Activated B cell treated with CpG ODN at 0.5 μM for 24 hours (primary cell): ENCODE measurements at places on chromosomes 7 and 10.

GRCh38 chr7:127807340-127807739 is 155.3 kb downstream of the SND1 start:
- no peak for DNase-seq

GRCh38 chr10:123807444-123808035 is 84.1 kb downstream of the CPXM2 start:
- no peak for DNase-seq

GRCh38 chr10:79027147-79028055 is 41.4 kb upstream of the ZMIZ1 start:
- no peak for DNase-seq

- DNase-seq: no peak
Measured at GRCh38 chr10:49647985-49648795, 31.3 kb upstream of the C10orf53 start.

GRCh38 chr10:71713135-71714030 is 6.2 kb downstream of the C10orf105 start:
- DNase-seq: no peak

GRCh38 chr10:31701546-31701945 is 227.1 kb downstream of the ARHGAP12 start:
- DNase-seq: no peak

GRCh38 chr7:92621561-92622023 is 31.4 kb upstream of the FAM133B start:
- no peak for DNase-seq

DNA sequence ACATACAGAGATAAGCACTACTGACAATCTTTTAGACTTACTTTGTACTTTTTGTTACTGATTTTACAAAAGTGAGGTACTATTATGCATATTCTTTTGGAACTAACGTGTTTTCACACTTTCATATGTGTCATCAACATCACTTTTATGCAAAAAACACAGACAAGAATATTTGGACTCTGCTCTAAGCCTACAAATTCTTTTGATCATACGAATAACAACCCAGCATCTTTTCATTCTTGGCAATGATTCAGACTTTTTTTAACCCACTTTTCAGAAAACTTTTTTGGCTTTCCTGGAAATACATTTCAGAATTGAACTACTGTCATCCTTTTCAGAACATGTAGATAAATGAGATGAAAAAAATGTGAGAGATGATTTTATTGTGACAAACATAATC is 30.2 kb downstream of the USP6NL start:
- no peak for DNase-seq

DNA sequence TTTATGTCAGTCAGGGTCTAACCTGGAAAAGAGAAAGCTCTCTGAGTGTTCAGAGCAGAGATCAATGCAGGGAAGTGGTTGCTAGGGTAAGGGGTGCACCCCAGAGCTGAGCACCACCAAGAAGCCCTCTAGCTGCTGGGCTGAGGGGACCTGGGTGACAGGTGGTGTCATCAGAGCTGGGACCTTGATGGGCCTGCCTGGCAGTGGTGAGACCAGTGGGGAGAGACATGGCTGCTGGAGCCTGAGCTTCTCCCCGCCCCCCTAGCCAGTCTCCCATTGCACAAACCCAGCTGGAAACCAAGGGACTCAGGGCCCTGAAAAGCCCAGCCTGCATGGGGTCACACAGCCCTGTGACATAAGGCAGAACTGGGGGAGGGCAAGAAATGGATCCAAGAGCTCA is 49.1 kb upstream of the OSBPL3 start:
- DNase-seq: no peak

DNA sequence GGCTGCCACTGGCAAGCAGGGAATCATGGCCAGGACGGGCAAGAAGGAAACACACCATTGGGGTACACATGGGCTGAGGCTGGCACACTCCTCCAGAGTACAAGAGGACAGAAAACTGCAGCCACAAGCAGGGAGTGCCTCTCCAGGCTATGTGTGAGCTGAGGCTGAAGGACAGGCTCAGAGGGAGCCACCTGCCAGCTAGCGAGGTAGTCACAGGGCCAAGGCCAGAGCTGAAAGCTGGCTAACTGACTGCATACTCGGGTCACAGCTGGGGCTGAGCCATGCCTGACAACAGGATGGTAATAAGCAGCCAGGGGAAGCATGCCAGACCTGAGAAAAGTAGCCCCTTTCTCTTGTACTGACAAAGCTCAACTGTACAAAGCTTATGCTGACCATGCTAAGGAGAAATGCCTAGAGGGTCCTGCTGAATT is 52.0 kb downstream of the KIF5B start:
- no peak for DNase-seq

DNA sequence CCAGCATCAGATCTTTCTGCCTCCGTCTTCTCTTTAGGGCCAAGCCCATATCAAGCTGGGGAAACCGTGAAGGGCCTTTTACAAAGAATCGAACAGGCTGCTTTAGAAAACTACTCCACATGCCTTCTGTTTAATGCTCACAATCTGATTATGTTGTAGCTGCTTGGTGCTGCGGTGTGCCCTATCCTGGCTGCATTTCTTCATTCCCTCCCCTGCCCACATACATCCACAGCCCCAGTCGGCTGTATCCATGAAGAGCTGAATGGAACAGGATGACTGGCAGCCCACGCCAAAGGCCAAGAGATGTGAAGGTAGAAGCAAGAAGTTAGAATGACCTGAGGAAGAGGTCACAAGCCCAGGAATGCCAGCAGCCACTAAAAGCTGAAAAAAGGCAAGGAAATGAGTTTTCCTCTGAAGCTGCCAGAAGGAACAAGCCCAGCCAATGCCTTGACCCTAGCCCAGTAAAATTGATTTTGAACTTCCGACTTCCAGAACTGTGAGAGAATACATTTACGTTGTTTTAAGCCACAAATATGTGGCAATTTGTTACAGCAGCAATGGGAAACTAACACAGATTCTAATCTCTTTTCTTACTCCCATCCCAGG is 22.2 kb downstream of the TAS2R41 start:
- DNase-seq: no peak

GRCh38 chr7:151540146-151540545 is 20.5 kb upstream of the RHEB start:
- DNase-seq: no peak

GRCh38 chr7:95977994-95978393 is 205.6 kb downstream of the DYNC1I1 start:
- no peak for DNase-seq

- DNase-seq: no peak
Measured at GRCh38 chr10:10120671-10121070, 897.0 kb upstream of the CELF2 start.

- no peak for DNase-seq
Measured at GRCh38 chr10:94307046-94307615, 55.6 kb downstream of the NOC3L start.

DNA sequence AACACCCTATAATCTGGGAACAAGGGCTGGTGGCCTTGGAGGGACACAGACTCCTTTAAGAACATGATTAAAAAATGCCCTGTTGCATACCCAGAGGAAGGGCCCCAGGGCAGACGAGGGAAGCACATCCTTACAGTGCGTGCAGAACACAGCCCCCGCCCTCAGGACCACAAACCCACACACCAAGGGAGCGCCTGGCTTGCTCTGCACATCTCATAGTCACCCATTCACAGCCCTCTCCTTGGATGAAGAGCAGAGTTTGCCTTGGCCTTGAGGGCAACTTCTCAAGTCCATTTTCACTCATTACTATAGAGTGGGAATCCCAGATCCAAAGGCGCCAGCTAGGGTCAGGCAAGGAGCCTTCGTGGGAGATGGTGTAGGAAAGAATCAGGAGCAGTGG is 6.3 kb upstream of the VSIR start:
- DNase-seq: no peak

- DNase-seq: no peak
Measured at GRCh38 chr7:19944363-19945120, 171.1 kb upstream of the TMEM196 start.

GRCh38 chr10:1344846-1345245 is 288.7 kb downstream of the WDR37 start:
- DNase-seq: no peak

DNA sequence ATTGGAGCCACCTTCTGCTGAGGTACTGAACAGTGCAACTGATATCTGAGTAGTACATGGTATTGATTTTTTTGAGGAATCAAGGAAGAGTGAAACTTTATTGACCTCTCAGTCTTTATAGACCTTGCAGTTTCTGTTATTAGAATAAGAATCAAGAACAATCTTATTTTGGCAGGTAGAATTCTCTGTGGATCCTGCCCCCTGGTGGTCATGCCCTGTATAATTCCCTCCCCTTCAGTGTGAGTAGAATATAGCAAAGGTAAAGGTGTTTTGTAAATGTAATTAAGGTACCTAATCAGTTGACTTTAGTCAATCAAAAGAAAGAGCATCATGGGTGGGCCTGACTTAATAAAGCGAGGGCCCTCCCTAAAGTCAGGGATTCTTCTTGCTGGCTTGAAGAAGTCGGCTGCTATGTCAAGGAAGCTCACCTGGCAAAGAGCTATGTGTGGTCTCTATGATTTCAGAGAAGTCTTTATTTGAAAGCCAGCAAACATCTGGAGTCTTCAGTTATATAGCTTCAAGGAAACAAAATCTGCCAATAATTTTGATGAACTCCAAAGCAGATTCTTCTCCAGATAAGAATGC is 142.8 kb downstream of the LSM5 start:
- DNase-seq: no peak

- no peak for DNase-seq
Measured at GRCh38 chr10:30043476-30044270, 15.7 kb downstream of the JCAD start.

- DNase-seq: no peak
Measured at GRCh38 chr7:157392256-157393037, 55.6 kb downstream of the DNAJB6 start.

GRCh38 chr7:32462977-32463376 is 27.2 kb downstream of the LSM5 start:
- no peak for DNase-seq

- DNase-seq: no peak
Measured at GRCh38 chr7:132419542-132419941, 156.7 kb downstream of the PLXNA4 start.

GRCh38 chr7:155231941-155232340 is 65.7 kb upstream of the INSIG1 start:
- no peak for DNase-seq

DNA sequence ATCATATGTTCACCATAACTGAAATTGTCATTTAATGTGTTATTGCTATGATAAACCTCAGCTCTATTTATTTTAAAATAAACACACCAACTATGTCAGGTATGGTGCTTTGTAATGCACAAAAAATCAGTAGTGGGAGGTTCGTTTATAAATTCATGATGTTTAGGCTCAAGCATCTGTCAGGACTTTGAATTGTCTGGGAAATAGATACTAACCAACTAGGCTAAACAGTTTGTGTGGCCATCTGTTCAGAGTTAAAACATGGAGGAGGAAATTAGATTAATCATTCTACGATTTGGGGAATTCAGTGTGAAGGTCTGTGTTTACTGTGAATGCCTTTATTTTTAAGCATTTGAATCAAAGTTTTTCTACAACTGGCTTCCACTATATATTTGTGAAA is 212.6 kb upstream of the FZD8 start:
- DNase-seq: no peak

DNA sequence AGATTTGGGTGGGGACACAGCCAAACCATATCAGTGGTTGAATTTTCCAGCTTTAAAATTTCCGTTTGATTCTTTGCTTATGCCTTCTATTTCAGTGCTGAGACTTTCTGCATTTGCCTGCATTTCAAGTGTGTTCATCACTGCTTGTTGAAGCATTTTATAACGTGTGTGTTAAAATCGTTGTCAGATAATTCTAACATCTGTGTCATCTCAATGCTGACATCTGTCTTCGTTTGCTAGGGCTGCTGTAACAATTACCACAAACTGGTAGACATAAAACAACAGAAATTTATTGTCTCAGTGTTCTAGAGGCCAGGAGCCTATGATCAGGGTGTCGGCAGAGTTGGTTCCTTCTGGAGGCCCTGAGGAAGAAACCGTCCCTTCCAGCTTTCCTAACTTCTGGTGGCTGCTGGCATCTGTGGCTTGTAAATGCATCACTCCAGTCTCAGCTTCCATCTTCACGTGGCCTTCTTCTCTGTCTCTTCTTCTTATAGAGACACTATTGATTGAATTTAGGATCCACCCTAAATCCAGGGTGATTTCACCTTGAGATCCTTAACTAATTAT is 71.1 kb upstream of the SDK1 start:
- DNase-seq: no peak

DNA sequence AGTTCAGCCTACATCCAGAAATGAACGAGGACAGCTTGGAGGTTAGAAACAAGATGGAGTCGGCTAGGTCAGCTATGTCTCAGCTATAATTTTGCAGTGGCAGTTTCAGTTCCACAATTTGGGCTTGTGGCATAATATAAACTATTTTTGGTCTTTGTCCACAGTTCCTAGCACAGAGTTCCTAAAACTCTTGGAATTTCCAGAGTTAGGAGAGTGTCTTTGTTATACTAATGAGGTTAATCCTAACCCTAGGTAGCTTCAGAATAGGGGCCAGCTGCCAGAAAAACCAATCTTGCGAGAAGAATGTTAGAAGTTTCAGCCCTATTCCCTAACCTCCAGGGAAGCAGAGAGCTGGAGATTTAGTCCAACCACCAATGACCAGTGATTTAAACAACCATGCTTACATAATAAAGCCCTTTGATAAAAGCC is 131.9 kb downstream of the AKR1D1 start:
- no peak for DNase-seq

- DNase-seq: no peak
Measured at GRCh38 chr7:66110856-66111255, 3.8 kb upstream of the CRCP start.

- DNase-seq: no peak
Measured at GRCh38 chr10:122454071-122454470, 382 bp upstream of the ARMS2 start.

DNA sequence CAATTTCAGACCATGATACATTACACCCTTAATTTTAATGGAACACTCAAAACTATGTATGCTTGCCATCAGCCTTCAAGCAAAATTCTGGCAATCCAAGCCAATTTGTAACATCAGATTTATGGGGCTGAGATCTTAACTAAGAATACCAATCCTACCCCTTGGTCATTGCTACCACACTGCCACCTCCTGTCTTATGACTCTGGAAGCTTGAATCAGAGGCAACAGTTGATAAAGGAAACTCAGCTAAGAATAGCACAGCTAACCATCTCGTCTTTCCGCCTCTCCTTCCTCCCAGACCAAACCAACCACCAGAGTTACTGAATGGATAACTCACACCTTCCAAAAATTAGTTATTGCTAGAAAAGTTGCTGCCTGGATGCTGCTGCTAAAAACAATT is 7.4 kb downstream of the IGF2BP3 start:
- DNase-seq: no peak

DNA sequence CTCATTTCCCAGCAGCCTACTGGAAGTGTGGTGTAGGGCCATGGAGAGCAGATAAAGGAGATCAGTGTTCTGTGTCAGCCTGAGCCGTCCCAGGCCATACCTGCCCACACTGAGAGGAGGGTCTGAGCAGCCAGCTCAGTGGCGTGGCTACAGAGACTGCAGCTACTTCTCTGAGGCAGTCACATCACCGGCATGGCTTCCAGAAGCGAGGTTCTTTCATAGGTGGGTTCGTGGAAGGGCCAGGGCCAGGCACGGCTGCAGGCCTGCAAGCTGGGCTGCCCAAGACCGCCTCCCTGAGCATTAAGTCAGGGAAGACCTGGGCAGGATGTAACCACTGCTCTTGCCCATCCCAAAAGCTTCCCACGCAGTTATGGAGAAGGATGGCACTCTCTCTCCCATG is 34.9 kb downstream of the LDB3 start:
- no peak for DNase-seq
